ENCODE measurements at places on chromosomes 6 and 20. TPM values are rescaled to one million over a fixed set of nuclear protein-coding genes. Genes with fewer than 3 reads are reported as not detected.

MAD2L1BP gene
- 40.1 TPM for total RNA-seq

SOX4 gene
- total RNA-seq = 4.5 TPM

GSTA1 gene
- not detected for total RNA-seq

TNNC2 gene
- total RNA-seq = not detected

RBPJL gene
- not detected for total RNA-seq

CDS2 gene
- 51.2 TPM for total RNA-seq

CRISP3 gene
- not detected for total RNA-seq

ARFGAP1 gene
- total RNA-seq = 84.9 TPM

SPDEF gene
- not detected for total RNA-seq

BMP2 gene
- not detected for total RNA-seq

All from T-helper 2 cell treated with Interferon-gamma antibody and Interleukin-4, amounts not matched to agents 100 ng/mL and 5 ng/mL, for 36 hours (primary cell).